Bronchus fibroblast of lung (primary cell): ENCODE measurements at places on chromosomes 1 and 21. TPM values are rescaled to one million over a fixed set of nuclear protein-coding genes. Genes with fewer than 3 reads are reported as not detected.

SLC25A34 gene
- 0.15 and 0.17 TPM in 2 replicates for total RNA-seq

IGFN1 gene
- not detected in 2 replicates for total RNA-seq

FAM43B gene
- total RNA-seq: under 0.01 and 0.15 TPM in 2 replicates

GPR25 gene
- not detected in 2 replicates for total RNA-seq

AMY1C gene
- total RNA-seq: not detected in 2 replicates

LAMC1 gene
- total RNA-seq: 101 and 120 TPM in 2 replicates

NPHS2 gene
- total RNA-seq: not detected in 2 replicates

GBP7 gene
- not detected in 2 replicates for total RNA-seq

PINK1 gene
- 46.4 and 48.2 TPM in 2 replicates for total RNA-seq

RPF1 gene
- total RNA-seq: 45.0 and 52.6 TPM in 2 replicates

RAB13 gene
- 44.3 and 53.0 TPM in 2 replicates for total RNA-seq

EVI5 gene
- 7.4 and 7.7 TPM in 2 replicates for total RNA-seq

CNKSR1 gene
- 0.15 and 0.17 TPM in 2 replicates for total RNA-seq

FMO5 gene
- 0.59 and 1.0 TPM in 2 replicates for total RNA-seq

NHLH1 gene
- total RNA-seq: under 0.01 TPM in 1 of 2 replicates, not detected in the other

DMRTA2 gene
- total RNA-seq: not detected in 2 replicates

VSIG8 gene
- total RNA-seq: not detected in 2 replicates

CFAP141 gene
- not detected in 2 replicates for total RNA-seq

PDZK1IP1 gene
- total RNA-seq: not detected in 2 replicates

PWP2 gene
- total RNA-seq: 3.4 and 6.7 TPM in 2 replicates

TP53BP2 gene
- total RNA-seq: 20.8 and 24.4 TPM in 2 replicates

DPH2 gene
- total RNA-seq: 17.1 and 18.3 TPM in 2 replicates

PTPN22 gene
- total RNA-seq: 0.45 and 0.84 TPM in 2 replicates

S1PR1 gene
- total RNA-seq: 15.5 and 16.8 TPM in 2 replicates

C4BPA gene
- not detected in 2 replicates for total RNA-seq

OR2AK2 gene
- total RNA-seq: not detected in 2 replicates
